B cell (primary cell): ENCODE measurements at places on chromosomes 5 and 9. TPM values are rescaled to one million over a fixed set of nuclear protein-coding genes. Genes with fewer than 3 reads are reported as not detected.

DIMT1 gene
- total RNA-seq: 19.5 and 20.7 TPM in 2 replicates

HINT2 gene
- total RNA-seq: 29.7 and 31.9 TPM in 2 replicates

TSLP gene
- total RNA-seq: not detected in 2 replicates

CMYA5 gene
- total RNA-seq: 0.10 and 0.25 TPM in 2 replicates

SLC4A9 gene
- not detected in 2 replicates for total RNA-seq

ARHGEF39 gene
- total RNA-seq: 0.53 and 0.62 TPM in 2 replicates

PCDHA1 gene
- not detected in 2 replicates for total RNA-seq

ANKRD18B gene
- total RNA-seq: not detected in 2 replicates

SVEP1 gene
- not detected in 2 replicates for total RNA-seq

SPINK7 gene
- not detected in 2 replicates for total RNA-seq

ADAMTSL2 gene
- not detected in 2 replicates for total RNA-seq

DNA sequence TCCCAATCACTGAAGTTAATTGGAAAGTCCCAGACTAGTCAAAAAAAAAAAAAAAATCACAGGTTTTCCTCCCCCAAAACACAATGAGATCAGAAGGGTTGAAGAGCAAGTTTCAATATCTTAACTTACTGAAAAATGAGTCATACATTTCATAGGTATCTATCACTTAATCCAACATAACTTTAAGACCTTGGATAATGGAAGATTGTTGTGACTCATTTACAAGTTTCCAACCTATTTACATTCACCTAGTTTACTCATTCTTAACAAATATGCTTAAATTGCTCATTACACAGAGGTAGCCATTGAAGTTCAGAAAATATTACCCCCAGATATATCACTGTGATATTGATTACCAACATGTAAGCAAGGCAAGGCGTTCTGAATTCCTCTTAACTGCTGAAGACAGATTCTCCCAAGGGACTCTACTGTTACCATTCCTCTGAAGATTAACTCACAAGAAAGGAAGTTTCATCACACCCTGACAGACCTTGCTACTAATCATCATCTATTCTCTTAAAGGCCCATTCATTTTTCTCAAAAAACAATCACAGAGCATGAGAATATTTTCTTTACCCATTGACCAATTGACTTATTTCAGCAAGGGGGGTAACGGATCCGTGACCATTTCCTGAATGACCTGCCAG lies 563.8 kb downstream of the TLE1 start:
- no peak for DNase-seq

DNA sequence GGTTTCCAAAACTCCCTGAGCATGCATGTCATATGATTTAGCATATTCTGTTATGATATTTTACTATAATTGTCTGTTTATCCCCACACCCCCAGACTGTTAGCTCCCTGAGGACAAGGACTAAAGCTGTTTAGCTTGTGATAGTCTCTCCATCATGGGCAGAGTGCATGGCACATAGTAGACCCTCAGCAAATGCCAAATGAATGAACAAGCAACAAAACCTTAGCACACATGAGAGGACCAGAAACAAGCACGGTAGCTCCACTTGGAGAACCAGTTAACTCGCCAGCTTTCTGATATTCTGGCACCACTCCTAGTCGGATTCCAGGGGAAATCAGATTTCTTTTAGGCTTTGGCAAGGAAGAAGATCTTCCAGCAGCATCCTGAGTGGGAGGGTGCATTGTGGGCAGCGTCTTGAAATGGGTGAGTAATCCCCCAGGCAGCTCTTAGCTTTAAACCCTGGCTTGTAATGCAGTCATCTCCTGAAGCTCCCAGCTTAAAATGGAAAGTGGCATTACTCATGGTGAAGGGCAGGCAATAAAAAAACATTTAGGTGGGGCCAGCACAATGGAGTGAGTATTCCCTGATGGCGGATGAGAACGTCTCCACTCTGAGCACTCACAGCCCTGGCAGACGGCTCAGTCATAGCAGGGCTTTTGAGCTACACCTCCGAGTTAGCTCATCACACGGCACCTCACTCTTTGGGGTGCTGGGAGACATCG lies 41.1 kb downstream of the FGF1 start:
- no peak for DNase-seq

DNA sequence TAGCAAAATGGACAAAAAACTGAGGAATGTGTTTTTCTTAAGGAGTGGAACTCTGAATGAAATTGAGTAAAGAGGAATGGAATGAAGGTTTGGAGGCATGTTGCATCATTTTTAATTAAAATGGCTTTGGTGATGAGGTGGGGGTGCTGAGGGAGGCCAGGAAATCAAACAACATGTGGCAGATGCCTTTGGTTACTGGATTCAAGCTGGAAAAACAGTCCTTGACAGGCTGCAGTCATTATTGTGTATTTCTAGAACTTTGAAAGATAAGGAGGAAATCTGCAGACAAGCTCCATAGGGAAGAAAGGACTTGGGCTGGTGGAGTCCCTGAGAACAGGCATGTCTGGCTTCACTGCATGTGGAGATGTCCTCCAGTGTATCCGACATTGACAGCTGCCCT lies 203.5 kb upstream of the HAPLN1 start:
- no peak for DNase-seq

DNA sequence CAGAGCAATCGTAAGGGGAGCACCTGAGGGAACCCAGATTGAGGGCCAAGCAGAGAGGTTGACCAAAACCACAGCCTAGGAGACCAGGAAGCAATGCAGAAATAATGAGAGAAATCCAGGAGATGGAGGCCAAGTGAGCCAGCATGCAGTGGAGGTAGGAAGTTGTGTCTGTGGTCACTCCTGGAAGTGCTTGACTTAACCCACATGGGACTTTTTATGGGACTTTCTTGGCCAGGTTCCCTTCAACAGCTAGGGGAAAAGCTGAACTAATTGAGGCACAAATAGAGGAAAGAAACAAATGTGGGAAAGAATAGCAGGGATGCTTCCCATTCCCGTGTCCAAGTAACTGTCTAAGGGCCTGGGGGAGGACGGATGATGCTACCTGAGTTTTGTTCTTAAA lies 293.2 kb upstream of the CLINT1 start:
- no peak for DNase-seq

GRCh38 chr5:131067636-131068035 lies 97.4 kb downstream of the HINT1 start:
- no peak for DNase-seq

- no peak for DNase-seq
Measured at GRCh38 chr9:78811622-78812276, 514.8 kb downstream of the PSAT1 start.

DNA sequence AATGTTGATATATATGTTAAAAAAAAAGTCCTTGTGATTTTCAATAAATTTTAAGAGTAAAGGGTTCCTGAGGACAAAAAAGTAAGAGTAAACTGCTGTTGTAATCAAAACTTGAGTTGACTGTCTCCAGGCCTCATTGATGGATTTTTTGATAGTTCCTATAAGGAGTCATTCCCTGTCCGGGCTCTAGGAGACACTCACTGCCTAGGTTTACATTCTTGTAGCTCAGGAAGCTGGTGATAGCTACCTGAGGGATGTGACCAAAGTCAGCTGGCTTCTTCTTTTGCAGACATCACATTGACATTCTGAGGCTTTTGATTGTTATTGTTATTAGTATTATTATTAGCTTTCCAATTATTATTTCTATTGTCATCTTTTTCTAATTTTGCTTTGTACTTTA lies 116.5 kb upstream of the FBXL7 start:
- DNase-seq: no peak

- no peak for DNase-seq
Measured at GRCh38 chr5:1930501-1930879, 47.8 kb upstream of the IRX4 start.

GRCh38 chr9:83047839-83048775 lies 14.8 kb downstream of the RASEF start:
- no peak for DNase-seq

DNA sequence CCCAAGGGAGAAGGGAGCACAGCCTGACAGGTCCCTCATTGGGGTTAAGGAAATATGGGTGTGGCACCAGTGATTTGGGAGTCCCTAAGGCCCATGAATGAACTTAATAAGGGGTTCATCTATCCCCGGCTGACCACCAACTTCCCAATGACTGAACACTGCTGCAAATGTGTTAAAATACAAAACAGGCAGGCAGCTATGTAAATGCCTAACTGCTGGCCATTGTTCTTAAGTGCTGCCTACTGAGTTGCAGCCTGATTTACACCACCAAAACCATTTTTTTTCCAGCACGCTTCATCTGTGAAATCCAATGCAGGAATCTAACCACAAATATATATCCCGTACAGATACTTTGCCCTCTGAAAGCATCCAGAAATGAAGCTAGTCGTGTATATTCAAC lies 478.5 kb downstream of the PTPRD start:
- no peak for DNase-seq

- no peak for DNase-seq
Measured at GRCh38 chr5:2505217-2505616, 246.3 kb downstream of the IRX2 start.

GRCh38 chr5:75823811-75824210 lies 106.6 kb upstream of the POC5 start:
- no peak for DNase-seq

DNA sequence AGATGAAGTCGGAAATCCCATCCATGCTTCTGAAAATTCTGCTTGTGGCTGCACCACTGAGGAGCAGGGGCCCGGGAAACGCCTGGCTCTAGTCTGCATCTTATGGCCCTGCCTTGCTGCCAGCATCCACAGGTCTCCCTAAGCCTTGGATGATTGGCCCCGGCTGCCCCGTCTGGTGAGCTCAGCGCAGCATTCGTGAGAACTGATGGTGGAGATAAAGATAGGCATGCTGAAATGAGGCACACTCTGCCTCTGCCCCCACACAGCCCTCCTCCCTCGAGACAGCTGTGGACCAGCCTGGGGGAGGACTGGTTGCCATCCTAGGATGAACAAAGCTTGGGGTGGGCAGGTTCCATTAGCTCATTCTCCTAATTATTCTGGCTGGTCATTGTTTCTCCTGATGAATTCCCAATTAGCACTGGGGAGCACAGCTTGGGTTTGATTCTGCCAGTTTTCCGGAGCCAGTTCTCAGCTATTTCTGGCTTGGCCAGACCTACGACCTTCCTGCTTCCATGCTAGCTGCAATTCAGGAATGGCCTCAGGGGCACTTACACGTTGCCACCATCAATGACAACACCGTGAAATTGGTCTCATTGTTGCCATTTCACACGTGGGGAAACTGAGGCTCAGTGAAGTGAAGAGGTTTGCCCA lies 62.8 kb upstream of the CPEB4 start:
- no peak for DNase-seq

DNA sequence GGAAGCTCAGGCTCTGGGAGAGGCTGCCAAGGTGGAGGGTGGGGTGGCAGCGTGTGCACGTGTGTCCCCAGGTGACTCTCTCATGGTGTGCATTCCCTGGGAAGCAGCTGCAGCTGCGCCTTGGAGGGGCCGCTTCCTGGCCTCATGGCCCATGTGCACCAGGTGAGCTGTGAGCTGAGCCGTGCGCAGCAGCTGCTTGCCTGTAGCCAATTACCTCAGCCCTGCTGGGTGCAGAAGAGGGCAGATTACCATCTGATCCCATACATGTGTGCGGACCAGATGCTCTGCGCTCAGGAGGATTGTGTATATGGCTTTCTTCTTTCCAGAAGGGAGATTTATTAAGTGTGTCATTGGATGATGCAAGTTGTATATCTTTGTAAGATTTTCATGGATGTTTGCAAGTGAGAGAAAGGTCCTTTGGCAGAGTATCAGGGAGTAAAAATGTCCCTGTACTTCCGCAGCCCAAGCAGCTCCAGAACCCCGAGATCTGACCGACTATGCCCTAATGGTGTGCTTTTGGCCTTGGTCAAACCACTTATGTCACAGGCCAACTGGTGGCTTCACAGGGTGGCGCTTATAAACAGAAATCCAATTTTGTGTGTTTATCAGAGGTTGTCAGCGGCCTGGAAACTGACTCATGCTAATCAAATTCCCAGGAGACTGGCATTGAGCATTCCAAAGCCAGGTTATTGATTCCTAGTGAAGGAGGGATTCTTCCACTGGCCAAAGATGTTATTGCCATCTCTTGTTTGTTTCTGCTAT lies 229.3 kb downstream of the GOLPH3 start:
- DNase-seq: no peak

DNA sequence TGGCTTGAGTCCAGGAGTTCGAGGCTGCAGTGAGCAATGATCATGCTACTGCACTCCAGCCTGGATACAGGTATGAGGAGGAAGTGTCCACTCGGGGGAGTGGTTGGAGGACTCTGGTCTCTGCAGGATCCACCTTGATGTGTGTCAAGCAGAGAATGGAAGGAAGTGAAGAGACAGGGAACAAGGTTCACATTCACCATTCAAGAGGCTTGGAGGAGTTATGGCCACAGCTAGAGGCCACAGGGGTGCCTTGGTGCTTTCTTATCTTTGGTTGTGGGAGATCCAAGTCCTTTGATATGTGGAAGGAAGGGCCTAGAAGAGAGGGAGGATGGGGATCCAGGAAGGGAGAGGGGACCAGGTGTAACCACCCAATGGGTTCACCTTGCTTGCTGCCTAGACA lies 5.4 kb upstream of the CERCAM start:
- no peak for DNase-seq

- no peak for DNase-seq
Measured at GRCh38 chr5:132557478-132558172, 848 bp downstream of the RAD50 start.

DNA sequence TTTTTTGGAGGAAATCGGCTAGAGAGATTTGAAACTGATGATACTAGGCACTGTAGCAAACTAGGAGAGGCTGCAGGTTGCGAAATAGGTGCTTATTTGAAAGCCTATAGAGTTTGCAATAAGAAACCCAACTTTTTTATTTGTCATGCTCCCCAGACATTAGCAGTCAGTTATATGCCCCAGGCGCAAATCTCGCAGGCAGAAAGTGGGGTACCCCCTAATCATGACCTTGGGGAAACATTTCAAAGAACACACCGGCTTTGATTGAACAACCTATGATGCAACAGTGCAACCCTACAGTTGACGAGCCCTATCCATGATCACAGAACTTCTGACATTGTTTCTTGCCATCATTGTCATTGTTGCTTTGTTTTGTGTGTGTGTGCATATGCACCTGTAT lies 510.5 kb downstream of the RAB3C start:
- DNase-seq: no peak

- DNase-seq: no peak
Measured at GRCh38 chr9:8637626-8638025, 838.0 kb upstream of the DMAC1 start.

DNA sequence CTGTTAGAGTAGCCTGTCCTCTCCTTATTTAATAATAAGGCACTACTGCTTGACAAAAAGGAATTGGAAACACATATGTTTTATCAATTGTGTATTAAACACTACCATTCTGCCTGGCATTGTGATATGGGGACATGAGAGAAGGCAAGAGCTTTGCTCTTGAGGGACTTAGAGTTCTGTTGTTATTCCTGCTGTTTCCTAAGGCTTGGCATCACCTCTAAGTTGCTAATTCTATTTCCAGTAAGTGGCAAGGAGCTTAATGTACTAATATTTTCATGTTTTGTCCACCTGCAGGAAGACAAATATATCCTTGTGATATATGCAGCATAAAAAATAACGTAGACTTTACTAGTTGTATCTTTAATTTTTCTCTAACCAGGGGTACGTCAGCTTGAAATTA lies 12.6 kb downstream of the HMGCR start:
- DNase-seq: no peak

GRCh38 chr5:173881811-173882575 lies 6.2 kb upstream of the CPEB4 start:
- DNase-seq: no peak
